ENCODE measurements at places on chromosomes 3 and 15.

DNA sequence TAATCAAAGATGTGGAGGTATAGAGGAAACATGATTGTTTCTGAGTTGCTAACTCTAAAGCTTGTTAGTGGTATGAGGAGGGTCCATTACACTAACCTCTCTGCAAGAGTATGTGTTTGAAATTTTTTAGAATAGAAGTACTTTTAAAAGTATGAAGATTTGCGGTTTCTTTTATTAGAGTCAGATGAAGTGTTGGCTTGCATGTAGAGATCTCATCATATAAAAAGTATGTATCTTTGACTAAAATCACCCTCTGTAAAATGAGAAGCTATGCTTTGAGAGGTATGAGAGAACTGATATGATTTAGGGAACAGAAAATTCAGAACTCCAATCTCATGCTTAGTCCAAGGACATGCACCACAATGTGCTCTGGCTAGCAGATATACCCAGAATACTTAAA, 140.4 kb upstream of the MBNL1 start:
- DNase-seq, result no peak

DNA sequence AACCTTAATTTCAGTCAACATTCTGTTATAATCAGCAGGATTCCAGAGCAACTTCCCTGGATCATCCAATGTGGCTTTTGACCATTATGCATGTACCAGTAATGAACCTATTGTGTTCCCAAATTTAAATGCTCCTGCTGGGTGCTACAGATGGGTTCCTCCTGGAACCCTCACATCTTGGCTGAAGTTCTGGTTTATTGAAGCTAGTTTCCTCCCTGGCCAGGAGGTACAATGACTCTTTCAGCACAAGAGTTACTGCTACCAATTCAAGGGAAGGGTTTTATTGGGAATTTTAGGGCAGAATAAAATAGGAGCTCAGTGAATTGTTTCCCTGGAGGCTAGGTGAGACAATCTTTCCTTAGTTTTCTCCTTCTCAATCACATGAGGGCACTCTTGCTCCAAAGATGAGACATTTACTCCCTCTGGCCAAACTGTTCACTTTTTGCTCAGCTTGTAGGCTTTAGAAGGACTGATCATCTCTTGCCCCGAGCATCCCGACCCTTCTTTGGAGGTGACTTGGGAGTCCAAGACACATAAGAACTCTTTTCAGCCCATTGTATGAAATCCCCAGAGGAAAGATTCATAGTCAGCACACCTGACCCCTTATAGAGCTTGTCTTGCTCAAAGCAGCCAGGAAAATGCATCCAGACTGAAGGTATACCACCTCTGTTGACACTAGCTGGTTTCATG, 8.8 kb upstream of the NPHP3 start:
- no peak for DNase-seq

GRCh38 chr3:141812586-141812985, 49.4 kb downstream of the GRK7 start:
- DNase-seq, result no peak

GRCh38 chr3:110697961-110698360, 373.7 kb upstream of the NECTIN3 start:
- no peak for DNase-seq

GRCh38 chr15:50082066-50082465, 37.0 kb downstream of the ATP8B4 start:
- DNase-seq, result no peak

DNA sequence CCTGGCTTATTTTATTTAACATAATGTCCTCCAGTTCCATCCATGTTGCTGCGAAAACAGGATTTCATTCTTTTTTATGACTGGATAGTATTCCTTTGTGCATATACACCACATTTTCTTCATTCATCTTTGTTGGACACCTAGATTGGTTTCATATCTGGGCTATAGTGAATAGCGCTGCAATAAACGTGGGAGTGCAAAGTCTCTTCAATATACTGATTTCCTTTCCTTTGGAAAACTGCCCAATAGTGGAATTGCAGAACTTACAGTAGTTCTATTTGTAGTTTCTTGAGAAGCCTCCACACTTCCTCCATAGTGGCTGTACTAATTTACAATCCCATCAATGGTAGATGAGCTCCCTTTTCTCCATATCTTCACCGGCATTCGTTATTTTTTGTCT, 72.5 kb upstream of the KLHL25 start:
- DNase-seq, result no peak

DNA sequence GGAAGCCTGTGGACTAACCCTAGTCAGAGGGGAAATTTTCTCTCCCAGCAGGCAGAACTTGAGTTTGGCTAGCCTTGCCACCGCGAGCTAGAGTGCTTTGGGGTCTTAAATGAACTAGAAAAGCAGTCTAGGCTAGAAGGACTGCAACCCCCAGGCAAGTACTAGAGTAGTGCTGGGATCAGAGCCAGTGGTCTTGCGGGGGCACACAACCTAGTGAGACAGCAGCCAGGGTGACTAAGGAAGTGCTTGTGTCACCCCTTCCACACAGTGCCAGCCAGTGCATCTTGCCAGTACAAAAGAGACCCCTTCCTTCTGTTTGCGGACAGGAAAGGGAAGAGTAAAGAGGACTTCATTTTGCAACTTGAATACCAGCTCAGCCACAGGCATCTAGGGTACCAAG, 59.0 kb downstream of the GOLM2 start:
- DNase-seq, result no peak

GRCh38 chr3:143885780-143886427, 37.6 kb upstream of the SLC9A9 start:
- DNase-seq, result no peak

- no peak for DNase-seq
These were observed 22.6 kb downstream of the STARD5 start for GRCh38 chr15:81301385-81301784.

DNA sequence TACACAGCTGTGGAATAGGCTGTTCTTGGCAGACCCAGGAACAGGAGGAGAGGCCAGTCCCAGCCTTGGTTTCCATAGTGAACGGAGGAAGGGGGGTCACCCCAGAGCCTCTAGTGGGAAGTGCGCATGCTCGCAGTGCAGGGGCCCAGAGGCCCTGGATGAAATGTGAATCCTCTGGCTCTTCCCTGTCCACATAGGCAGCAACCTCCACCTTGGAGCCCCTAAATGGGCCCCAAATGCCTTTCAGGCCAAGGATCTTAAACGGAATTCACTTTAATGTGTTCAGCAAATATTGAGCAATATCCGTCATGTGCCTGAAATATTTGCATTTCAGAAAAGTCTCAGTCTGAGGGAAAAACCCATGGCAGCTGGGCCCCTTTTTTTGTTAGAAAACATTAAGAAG, 3.3 kb upstream of the NDN start:
- no peak for DNase-seq

GRCh38 chr15:33378866-33379480, 68.2 kb downstream of the RYR3 start:
- DNase-seq, result no peak

- no peak for DNase-seq
These were observed 48.7 kb upstream of the VILL start for GRCh38 chr3:37941608-37942508.

- no peak for DNase-seq
These were observed 592.4 kb downstream of the DIPK2A start for GRCh38 chr3:144564011-144564410.

- no peak for DNase-seq
These were observed 5.7 kb downstream of the ABHD5 start for GRCh38 chr3:43696441-43696840.

DNA sequence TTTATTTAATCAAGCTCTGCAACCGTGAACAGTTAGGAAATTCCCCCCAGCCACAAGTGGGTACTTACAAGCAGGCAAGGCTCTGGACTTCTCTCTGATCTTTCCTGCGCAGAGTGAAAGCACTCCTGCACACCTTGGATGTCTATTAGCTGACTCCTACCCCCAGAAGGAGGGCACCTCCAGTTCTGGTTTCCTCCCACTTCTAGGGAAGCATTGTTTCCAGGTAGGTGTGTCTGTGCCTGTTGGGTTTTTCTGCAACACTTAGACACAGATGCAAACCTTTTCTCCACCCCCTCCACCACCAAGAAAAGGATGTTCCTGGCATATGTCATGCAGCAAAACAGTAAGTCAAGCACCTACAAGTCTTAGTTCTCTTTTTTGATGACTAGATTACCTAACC, at the start of gene ZBED2:
Gene ZBED2 (minus strand): TSS at position 115 of the 400 bp plus-strand sequence. CDS start 1,145 bp downstream, outside the sequence.
- DNase-seq, result no peak

GRCh38 chr15:38660738-38661137, 96.1 kb upstream of the RASGRP1 start:
- DNase-seq, result no peak

DNA sequence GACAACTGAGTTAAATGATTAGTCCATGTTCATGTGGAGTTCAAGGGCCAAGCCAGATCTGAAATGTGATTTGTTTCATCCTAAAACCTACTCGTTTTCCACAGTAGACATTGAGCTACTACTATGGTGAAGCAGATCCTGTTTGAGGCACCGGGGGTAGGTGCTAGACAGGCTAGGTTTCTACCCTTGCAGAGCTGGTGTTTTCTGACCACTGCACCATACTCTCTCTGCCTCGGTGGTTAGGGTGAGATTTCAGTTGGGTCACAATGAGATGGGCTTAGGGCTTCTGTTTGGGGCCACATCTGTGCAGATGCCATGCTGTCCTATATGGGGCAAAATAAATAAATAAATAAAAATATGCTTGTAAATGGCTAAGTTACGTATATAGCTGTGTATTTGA, 99.3 kb downstream of the OXNAD1 start:
- DNase-seq, result no peak

DNA sequence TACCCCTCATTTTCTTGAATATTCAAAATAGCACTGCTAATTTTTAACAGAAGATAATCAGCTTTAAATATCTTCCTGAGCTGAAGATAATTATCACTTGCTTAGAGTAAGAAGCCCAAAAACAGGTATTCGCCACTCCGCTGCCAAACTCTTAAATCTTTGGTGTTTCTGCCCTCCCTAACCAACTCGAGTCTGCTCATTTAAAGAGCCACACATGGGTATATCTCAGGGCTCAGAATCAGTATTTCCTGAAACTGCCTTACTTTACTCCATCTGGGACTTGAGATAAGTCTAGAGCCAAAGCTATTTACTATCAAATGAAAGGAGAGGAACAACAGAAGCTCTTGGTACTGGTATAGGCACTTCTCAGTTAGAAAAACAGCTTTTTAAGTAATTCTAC, 10.8 kb downstream of the PDCD10 start:
- no peak for DNase-seq

DNA sequence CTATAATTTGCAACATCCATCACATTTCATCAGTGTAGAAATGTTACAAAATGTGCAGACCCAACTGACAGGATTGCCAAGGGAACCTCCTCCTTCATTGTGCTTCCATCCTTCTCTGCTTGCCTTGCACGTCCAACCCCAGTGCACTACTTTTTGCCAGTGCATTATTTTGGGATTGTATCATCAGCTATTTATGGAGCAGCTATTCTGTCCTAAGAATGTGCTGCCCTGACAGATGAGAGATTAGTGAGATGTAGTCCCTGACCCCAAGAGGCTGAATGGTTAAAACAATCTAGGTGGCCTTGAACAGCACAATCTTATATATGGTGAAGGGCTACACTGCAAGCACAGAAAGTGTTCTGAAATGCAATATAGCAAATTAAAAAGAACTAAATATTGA, 935.8 kb downstream of the IGSF11 start:
- no peak for DNase-seq

DNA sequence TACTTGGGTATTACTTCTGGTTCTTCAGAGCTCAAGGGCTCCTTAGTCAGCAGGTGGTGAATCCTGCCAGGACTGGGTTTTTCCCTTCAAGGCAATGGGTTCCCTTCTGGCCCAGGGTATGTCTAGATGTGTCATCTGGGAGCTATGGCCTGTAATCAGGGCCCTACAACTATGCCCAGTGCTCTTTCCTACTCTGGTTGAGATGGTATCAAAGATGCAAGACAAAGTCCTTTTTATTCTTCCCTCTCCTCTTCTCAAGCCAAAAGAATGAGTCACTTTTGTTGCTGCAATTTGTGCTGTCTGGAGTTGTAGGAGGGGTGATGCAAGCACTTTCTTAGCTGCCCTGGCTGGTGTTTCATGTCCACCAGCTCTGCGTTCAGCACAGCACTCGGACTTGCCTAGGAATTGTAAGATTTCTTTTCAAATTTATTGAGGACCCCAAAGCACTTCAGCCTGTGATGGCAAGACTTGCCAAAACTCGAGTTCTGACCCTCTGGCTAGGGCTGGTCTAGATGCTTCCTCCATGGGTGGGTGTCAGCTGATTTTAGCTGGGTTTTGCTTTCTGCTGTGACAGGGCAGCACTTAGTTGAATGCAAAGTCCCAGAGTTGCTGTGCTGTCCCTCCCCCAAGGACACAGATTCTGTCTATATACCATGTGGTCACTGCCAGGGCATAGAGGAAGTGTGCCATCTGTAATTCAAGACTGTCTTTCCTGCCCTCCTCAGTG, 129.2 kb upstream of the CBLB start:
- no peak for DNase-seq

- DNase-seq, result no peak
These were observed 514 bp downstream of the MBNL1 start for GRCh38 chr3:152269056-152269830.

DNA sequence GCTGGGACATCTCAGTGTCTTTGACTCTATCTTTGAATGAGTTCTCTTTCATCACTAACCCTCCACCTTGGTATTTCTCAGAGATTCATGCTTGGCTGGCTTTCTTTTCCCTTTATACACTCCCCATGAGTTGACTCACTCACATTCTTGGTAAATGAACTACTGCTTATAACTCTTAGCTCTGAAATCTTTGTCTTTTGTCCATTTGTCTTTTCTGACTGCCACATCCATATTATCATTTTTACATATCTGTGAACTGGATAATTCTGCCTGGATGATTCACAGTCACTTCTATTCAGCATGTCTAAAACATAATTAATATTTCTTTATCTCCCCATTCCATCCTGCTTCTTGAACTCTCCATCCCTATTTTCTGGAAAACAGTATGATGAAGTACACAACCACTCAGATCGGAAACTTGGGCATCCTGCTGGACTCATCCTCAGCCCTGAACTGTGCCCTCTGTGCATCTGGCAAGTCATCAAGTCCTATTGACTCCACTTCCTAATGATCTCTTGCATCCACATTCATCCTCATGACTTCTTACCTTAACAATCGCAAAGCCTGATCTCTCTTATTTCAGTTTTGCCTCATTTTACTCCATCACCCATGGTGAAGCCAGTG, 66.9 kb downstream of the KCNAB1 start:
- no peak for DNase-seq

GRCh38 chr3:134155446-134155845, 95.2 kb downstream of the RYK start:
- DNase-seq, result no peak

DNA sequence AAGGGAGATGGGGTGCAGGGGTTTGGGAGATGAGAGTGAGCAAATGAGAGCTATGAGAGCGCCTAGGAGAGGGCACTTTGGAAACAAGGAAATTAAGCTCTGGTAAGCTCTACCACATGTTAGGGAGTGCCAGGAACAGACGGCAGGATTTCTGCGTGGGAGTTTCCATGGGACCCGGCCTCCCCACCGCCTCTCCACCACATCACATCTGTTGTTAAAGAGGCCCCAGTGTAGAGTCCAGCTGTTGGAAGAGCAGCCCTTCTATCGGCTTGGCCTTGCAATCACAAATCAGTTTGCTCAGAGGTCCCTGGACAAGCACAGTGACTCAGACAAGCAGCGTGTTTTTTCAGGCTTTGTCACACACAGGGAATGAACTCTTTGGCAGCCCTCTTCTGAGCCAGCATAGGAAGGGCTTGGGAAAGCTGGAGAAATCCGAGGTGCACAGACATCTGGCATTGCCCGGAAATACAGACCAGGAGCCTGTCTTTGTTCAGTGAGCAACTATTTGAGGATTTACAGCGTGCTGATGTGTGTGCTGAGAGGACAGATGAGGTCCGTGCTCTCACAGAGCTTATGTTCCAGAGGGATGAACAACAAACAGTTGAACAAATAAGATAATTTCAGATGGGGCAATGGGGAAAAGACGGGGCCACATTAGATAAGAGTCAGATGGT, 370.6 kb upstream of the PROK2 start:
- DNase-seq, result no peak

Measured in stimulated activated CD8-positive, alpha-beta memory T cell treated with anti-CD3 and anti-CD28 coated beads, Interleukin-12 subunit alpha, Interleukin-12 subunit beta, amount 100 ng/mL, for 1 hour (primary cell).